Psoas muscle (tissue), 8 donors: ENCODE measurements at places on chromosomes 2 and 18. TPM values are rescaled to one million over a fixed set of nuclear protein-coding genes. Genes with fewer than 3 reads are reported as not detected.
A peak's percentile ranks its signal among the peaks of the same experiment; 100 is the strongest.

DNA sequence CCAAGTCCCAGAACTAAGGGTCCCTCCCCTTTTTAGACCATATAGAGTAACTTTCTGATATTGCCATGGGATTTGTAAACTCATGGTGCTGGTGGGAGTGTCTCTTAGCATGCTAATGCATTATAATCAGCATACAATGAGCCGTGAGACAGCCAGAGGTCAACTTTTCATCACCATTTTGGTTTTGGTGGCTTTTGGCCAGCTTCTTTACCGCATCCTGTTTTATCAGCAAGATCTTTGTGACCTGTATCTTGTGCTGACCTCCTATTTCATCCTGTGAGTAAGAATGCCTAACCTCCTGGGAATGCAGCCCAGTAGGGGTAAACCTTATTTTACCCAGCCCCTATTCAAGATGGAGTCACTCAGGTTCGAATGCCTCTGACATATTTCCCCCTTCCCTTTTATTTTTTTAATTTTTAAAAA, 148.2 kb downstream of the PHLPP1 start:
- no peak for DNase-seq

GRCh38 chr2:206176121-206176520, 16.4 kb downstream of the EEF1B2 start:
- DNase-seq = no peak

GRCh38 chr2:197149546-197149945, 161.0 kb downstream of the ANKRD44 start:
- DNase-seq = no peak

DNA sequence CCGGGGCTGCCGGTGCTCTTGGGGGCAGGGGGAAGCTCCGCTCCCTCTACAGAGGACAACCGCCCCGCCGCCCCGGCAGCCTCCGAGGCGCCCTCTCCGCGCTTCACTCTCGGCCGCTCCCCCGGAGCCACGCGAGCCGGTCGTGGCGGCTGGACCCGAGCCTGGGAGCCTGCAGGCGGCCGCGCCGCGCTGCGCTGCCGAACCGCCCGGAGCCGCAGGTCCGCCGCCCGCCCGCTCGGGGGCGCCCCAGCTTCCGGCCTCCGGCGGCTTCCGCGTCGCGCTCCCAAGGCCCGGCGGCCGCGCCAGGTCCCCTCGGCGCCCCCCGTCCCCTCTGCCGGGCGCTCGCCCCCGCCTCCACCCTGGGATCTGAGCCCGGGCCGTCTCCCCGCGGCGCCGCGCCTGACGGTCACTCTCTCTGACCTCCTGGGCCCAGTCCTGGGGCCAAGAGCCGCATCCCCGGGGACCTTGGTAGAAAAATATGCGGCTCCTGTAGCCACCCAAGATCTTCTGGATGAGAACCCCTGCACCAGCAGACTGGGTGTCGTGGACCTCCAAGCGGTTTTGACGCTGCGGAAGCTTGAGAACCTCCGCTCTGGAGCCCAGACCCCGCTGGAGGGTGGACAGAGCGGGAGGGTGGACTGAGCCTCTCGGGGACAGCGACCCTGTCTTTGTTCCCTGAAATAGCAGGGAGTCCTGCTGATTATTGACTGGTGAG, 44.3 kb downstream of the SERTAD2 start:
- DNase-seq = peak; percentile 86

IL36B gene
- total RNA-seq = not detected

- no peak for DNase-seq
These were observed 45.9 kb upstream of the AAK1 start for GRCh38 chr2:69689466-69689865.

- DNase-seq = no peak
These were observed 4.3 kb downstream of the TAF4B start for GRCh38 chr18:26230497-26230896.

ARHGEF4 gene
- 2.6 TPM for total RNA-seq

ALLC gene
- not detected for total RNA-seq

- no peak for DNase-seq
These were observed 587 bp upstream of the TANK start for GRCh38 chr2:161159456-161160225.

- DNase-seq = no peak
These were observed 56.1 kb upstream of the NAB1 start for GRCh38 chr2:190592831-190593230.

CYP1B1 gene
- total RNA-seq = 13.7 TPM

DNA sequence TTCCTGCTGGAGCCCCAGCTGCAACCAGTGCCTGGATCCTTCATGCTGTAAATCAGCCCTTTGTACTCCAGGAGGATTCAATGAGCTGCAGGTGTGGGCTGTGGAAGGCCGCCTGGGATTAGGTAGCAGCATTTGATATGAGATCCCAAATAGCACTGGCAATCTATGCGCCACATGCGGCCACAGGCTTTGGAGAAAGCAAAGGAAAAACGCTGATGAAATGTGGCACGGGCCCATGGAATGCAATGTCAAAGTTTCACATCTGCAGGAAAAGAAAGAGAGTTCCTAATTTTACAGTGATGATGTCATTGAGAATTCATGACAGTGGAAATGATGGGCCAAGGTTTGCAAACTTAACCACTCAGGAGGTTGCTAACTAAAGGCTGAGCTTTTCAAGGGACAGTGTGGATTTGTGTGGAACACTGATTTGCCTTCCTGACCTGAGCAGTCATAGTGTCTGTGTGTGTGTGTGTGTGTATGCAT, 216.4 kb upstream of the OSR1 start:
- peak; percentile 76 for DNase-seq

LYPD6B gene
- not detected for total RNA-seq

MREG gene
- 0.25 TPM for total RNA-seq

DNA sequence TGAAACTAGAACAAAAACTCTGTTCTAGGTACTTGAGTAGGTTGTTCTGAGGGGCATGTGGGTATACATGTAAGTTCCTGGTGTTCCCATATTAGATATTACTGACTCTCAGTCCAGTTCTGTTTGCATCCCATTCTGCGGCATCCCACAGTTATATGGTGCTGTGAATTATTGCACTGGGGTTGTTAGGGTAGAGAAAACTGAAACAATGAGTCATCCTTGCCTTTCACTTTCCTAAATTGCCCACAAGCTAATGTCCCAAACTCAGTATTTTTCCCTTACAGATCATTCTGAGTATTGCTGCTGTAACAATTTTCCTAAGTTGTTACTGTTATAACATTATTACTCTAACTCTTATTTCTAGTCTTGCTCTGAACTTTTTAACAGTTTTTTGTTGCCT, 3.0 kb downstream of the WDR75 start:
- no peak for DNase-seq

DNA sequence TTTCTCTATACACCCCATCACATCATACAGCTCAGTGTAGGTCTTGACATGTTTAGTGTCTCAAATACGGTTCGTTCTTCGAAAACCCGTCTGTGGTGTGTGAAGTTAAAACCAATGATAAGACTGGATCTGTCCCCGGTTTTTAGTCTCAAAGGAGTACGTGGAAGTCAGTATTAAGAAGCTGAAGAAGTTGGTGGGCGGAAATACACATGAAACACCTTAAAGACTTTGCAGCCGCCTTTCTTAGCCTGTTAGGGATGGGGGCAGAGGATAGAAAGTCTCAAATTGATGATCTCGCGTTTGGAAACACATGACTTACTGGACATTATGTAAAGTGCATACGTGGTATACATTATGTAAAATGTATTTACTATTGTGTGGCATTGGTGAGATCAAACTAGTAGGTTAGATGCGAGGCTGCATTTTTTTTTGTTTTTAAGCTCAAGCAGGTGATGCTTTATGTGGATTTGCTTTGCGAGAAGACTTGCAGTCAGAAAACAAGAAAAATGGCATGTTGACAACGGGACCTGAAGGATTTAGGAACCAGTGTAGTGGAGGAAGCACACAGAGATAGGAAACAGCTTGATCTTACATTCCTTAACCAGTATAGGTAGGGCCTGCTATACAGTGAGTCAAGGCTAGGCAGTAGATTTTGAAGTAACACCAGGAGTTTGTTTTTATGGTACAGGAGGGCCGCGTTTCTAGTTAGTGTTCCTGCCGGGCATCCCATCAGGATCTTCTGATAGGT, 1.2 kb downstream of the CNOT11 start:
- DNase-seq = no peak

DNA sequence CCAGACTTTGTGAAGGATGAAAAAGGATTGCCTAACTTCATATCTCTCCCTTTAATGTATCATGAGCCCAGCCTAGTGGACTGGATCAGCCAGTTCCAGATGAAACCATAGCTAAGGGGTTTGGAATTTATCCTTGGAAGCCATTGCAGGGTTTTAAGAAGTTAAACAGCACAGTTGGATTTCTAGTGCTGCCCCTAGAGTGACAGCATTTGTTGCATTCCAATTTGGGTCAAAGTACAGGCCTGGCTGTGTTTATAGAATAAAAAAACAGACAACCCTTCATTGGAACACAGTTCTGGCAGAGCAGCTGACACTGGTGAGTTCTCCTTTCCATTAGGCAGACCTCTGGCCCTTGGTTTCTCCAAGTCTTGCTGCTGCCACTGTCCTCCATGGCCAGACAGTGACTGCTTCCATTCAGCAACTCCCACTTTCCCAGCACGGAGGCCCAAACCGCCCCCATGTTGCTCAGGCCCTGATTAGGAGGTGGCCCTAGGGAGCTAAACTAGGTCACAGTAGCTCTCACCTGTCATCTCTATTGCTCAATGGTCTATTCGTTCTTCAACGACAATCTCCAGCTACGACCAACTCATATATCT, 8.0 kb downstream of the GPR39 start:
- DNase-seq = peak; percentile 25

GRCh38 chr18:75109319-75109691, 99.6 kb downstream of the PTGR3 start:
- DNase-seq = no peak

DNA sequence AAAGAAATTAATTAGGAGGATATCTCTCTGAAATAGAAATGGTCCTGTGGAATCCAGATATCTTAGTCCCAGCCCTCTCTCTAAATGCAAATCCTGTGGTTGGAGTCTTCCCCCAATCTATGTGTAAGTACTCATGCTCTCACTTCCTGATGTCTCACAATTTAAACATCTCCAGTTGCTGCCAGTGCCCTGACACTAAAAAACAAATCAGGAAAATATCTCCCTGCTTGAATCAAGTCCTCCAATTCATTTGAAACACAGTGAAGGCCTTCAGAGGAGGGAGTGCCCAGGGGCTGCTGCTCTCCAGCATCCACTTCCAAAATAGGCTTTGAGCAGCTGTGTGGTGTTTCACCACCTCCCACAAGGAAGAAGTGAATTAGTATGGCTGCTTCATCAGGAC, 413.8 kb downstream of the RAD51AP2 start:
- DNase-seq = no peak

DNA sequence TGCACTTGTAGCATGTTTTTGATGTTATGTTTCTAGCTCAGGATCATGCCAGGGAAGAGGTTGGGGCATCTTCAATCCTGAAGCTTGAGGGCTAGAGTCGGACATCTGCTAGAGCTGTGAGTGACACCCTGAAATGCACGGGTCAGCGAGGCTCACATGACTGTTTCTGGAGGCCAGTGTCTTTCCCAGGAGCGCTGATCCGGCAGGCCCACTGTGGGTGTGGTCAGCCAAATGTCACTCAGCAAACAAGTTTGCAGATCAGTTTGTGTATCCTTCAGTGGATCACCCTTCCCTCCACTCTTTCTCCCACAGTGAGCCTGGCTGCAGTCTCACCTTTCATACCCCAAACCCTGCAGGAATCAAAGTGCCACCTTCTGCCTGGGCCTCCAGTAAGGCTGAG, 23.0 kb upstream of the ARHGEF4 start:
- no peak for DNase-seq

- DNase-seq = no peak
These were observed 27.2 kb downstream of the FAHD2B start for GRCh38 chr2:97067279-97068004.

- no peak for DNase-seq
These were observed 45.9 kb downstream of the MARCO start for GRCh38 chr2:118987886-118988285.

DNA sequence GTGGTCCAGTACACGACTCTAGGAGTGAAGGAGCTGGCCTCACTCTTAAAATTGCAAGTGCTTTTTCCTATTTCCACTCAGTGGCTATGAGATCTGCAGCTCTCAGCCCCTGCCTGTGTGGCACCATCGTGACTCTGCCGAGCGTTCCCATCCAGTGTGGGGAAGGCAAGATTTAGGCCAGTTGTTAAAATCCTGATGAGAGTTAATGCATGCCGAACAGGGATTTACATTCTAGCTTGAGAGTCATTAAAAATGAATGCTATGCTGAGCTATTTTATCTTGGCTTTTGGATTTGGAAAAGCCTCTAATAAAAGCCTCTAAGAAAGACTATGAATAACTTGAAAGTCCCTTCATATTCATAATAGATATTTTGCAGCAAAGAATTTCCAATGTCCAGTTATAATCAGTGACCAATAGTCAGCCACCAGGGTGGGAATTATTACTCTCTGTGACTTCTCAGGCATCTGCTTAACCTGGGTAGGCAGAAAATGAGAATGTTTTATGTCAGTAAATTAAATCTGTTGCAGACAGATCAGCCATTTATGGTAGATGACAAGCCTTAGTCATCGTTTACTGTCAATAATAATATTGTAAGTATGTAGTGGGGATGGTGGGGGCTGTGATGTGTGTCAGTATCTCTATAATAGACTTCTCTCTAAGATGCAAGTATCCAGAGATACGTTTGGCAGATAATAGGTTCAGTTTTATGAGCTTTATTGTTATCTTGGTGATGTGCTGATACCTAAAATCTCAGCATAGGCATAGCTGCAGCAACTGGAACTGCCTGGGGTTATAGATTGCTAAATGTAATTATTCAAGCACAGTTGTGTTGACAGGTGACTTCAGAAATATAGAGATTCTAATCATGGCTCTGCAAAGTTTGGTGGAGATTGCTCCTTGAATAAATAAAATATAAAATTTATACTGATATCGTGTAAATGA, 207.8 kb downstream of the SOCS6 start:
- DNase-seq = no peak

PPP1R1C gene
- 1.1 TPM for total RNA-seq

DNA sequence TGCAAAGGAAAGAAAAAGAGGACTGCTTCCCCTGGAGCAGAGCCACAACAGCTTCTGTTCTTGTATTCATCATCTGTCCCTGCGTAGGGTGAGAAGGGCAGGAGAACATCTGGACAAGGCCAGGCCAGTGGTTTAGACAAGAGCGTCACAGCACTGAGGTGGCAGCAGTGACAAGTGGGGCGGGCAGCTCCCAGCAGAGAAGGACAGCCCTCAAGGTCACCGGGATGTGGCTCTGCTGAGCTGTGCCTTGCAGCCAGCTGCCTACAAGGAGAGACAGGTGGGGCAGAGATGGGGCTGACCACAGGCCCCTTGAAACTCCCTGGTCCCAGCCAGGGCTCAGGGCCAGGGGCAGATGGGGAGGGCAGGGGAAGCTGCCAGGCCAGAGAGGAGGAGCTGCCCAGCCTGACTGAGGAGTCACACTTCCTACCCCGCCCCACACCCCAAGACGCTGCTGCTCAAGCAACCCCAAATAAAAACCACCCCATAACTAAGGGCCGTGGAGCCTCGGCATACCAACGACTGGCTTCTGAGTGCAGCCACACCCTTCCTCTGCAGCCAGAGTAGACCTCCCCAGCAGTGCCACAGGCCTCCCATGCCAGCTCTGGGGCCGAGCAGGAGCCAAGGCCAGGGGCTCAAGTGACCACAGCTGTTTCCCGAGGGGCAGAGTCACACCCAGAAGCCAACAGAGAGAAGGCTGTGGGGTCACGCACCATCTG, 5.4 kb downstream of the RAB11FIP5 start:
- peak; percentile 64 for DNase-seq

- no peak for DNase-seq
These were observed 53.0 kb downstream of the NCKAP5 start for GRCh38 chr2:133515271-133515670.
